ENCODE measurements at places on chromosomes 4 and X.

- DNase-seq = no peak
Measured at GRCh38 chrX:153897899-153898298, 6.6 kb upstream of the AVPR2 start.

DNA sequence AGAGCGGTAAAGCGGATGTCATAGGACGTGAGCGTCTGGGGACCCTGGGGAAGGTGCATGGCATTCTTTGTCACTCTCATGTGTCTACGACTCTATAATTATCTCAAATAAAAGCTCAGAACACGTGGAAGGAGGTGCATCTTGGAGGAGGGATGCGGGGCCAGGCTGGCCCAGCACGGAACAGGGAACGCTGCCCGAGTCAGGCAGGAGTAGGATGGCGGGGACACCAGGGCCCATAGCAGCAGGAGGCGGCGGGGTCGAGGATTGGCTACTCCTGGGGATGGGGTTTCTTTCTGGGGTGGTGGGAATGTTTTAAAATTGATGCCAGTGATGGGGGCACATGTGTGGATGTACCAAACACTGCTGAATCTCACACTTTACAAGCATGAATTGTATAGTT lies 5.4 kb upstream of the HTRA3 start:
- DNase-seq = no peak

DNA sequence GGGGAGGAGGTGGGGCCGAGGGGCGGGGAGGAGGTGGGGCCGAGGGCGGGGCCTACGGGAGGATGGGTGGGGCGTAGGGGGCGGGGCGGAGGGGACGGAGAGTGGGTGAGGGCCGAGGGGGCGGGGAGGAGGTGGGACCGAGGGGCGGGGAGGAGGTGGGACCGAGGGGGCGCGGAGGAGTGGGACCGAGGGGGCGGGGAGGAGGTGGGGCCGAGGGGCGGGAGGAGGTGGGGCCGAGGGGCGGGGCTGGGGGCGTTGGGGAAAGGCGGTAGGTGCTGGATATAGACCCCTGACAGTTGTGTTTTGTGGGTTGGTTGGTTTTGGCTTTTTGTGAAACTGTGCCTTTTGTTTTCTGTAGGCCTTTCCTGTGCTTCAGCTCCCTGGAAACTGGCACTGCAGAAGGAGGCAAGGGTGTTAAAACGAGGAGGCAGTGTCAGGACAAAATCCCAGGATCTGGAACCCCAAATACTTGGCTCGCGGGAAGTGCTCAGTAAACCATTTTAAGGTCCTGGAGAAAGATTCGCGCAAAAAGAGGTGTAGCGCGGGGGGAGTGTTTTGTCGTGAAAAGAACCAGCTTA lies 580 bp upstream of the MMGT1 start:
- peak; percentile 76 for DNase-seq

GRCh38 chr4:113732967-113733527 lies 28.5 kb downstream of the CAMK2D start:
- no peak for DNase-seq

DNA sequence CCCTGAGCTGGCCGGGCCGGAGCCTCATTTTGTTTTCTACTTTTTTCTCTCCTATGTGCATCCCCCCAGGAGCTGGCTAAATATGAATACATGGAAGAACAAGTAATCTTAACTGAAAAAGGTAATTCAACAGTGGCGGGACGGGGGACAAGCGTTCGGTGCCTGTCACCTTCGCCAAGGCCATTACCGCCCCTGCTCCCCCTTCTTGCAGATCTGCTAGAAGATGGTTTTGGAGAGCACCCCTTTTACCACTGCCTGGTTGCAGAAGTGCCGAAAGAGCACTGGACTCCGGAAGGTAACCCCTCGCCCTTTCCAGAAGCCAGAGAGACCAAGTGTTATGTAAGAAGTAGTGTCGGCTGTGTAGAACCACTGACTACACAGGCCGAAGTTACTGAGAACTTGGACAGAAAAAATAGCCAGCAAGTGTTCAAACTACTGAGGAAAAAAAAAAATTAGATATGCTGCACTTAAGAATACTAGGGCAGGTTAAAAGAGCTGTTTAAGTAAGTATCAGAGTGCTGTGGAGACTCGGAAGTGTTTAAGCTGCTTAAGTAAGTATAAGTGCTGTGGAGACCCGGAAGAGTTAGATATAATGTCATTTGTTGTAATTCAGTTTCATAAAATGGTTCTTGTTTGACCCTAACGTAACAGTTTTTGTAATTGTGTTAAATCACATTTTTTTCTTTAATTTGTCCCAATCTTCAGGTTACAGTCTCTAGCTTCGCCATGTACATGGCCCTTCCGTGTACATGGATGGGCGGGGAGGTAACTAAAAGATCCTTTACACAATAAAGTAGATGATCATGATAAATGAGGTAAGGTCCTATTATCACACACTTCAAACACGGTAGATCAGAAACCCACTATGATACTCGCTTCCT lies 856 bp downstream of the SAT1 start:
- DNase-seq = no peak

GRCh38 chr4:185831125-185831815 lies 19.3 kb upstream of the SORBS2 start:
- DNase-seq = no peak

GRCh38 chrX:16931855-16932575 lies 14.4 kb upstream of the REPS2 start:
- no peak for DNase-seq

- no peak for DNase-seq
Measured at GRCh38 chr4:176306837-176307665, 12.7 kb upstream of the SPCS3 start.

DNA sequence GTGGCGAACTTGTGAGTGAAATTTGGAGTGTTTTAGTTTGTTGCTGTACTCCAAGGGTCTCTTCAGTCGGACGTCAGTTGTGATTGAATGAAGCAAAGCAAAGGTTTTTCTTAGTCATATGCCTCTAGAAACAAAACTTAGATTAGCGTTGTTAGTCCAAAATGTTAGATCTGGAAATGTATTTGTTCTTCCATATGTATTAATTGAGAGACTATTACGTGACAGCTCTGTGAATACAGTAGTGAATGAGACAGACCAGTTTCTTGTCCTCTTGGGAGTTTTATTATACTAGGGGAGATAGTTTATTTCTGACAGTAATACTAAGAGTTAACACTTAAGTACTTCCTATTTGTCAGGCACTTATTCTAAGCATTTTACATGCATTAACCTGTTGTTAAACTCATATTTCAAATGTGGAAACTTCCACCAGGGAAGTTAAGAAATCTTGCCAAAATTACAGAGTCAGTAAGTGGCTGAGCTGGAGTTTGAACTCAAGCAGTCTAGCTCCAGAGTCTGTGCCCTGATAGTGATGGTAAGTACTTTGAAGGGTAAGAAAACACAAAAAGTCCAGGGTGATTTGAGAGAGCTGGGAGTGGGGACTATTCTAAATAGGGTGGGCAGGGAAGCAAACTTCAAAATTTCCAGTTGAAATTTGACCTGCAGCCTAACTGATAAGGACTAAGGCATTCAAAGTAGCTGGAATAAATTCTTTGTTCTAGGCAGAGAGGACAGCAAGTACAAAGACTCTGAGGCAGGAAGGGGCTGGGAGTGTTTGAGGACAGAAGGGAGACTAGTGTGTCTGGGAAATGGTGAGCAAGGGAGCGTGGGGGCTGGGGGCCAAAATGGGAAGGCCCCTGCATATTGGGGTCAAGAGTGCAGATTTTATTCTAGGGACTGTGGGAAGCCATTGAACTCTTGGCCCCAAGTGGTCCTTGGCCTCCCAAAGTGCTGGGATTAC lies 17.0 kb downstream of the ADD1 start:
- DNase-seq = no peak

DNA sequence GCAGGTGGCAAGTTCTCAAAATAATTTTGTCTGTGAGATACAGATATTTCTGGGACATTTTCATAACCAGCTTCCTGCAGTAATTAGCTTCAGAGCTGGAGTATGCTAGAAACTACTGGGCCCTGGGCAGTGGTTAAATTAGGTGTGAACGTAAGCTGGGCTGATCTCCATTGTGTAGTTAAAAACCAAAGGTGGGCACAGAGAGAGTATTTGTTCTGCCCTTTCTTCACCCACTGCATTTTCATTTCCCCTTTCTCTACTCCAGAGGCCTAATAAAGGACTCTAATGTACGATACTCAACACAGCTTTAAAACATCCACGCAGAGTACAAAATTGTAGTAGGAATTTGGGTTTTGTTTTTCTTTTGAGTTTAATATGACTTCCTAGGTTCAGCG lies 252.7 kb downstream of the SPRY1 start:
- no peak for DNase-seq

DNA sequence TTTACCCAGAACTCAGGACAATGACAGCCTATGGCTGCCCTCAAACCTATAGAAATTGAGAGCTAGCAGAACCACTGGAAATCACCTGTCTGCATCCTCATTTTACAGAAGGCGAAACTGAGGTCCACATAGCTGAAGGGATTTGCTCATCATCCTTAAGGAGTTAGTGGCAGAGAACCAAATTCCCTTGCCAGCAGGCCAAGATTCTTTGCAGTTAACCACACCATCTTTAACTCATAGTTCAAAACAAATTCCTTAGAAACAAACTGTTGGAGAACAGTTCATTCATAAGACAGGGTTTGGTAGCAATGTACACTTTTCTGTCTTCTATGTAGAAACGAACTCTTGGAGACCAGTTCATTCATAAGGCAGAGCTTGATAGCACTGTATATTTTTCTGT lies 37.9 kb upstream of the RAP2C start:
- DNase-seq = no peak

DNA sequence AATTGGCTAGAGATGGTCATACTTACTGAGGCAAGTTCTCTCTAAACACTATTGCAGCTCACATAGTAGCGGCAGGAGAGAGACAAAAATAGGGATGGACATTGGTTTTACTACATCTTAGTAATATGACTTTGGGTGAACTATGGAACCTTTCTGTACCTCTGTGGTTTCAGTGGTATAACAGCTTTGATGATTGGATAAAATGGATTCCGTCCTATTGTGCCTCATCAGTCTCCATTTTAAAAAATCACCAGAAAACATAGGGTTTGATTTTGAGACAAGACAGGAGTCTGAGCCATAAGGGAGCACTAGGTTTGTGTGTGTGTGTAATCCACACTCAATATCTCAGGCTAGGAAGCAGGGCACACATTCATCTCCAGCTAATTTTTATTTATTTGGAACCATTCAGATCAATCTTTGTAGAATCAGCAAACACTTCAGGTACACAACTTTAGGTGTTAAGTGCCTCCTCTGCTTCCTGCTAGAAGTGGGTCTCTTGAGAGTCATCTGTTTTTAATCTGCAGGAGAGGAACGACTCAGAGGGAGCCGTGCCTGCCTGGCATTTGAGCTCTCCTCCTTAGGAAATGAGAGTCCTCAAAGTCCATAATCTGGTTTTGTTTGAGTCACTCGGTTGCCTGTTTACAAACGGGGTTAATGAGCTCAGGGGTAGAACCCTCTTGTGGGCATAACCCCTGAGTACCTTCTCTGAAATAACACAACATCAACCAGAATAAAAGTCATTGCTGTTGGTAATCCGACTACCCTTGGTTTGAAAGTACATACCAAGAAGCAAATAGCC lies 238.5 kb upstream of the BOD1L1 start:
- DNase-seq = no peak

DNA sequence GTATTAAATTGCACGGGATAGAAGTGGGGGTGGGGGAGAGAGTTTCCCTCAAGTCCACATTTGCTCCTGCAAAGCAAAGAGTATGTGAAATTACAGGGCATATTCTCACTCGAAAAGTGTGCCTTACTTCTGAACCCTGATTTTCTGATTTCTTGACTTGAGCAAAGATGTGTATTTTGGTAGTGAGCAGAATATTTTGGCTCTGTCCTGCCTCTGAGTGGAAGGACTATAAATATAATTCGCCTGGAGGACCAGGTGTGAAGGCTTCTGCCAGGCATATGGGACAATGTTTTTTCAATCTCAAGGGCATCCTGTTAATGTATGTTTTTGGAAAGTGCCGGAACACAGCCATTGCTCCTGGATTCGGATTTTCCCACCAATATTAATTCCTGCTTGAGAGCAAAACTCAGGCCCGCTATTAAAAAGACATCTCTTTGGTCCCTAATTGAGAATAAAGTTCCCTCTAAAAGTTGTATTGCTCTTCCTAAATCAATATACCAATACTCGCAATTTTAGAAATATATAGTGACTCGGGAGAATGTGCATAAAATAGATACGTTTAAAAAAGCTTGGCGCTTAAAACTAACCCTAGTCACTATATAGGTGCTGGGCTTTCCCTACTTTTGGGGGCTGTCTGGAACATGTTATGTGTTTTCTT lies 15.3 kb upstream of the PITX2 start:
- no peak for DNase-seq

GRCh38 chrX:22999696-23000223 lies at the start of gene DDX53:
Gene DDX53 (plus strand): TSS chrX:22999960. CDS start chrX:23000058, 98 bp downstream.
- DNase-seq = no peak

GRCh38 chr4:26751838-26752237 lies 108.8 kb upstream of the STIM2 start:
- DNase-seq = no peak

DNA sequence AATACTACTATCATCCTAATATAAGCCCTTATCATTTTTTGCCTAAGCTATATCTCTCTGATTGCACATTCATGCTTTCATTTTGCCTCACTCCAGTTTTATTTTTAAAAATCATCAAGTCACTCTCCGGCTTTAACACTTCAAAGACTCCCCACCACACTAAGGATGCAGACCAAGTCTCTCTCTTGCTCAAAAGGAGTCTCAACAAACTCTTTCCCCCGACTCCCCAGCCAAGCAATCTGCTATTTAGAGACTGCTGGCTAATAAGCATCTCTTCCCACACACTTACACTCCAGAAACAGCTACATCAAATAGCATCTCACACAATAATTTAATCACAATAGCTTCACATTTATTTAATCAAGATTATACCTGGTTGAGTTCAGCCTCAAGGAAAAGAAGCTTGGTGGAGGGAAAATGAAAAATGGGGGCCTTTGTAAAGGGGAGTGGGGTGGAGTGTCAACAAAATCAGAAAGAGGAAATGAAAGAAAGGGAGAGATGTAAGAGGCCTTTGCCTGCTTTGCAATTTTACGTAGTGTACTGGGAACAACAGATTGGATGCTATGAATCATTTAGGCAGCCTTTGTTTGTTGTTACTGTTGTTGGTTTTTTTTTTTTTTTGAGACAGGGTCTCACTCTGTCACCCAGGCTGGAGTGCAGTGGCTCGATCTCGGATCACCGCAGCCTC lies 104.1 kb upstream of the MCF2 start:
- DNase-seq = no peak

- no peak for DNase-seq
Measured at GRCh38 chr4:182978152-182978827, 61.1 kb upstream of the DCTD start.

DNA sequence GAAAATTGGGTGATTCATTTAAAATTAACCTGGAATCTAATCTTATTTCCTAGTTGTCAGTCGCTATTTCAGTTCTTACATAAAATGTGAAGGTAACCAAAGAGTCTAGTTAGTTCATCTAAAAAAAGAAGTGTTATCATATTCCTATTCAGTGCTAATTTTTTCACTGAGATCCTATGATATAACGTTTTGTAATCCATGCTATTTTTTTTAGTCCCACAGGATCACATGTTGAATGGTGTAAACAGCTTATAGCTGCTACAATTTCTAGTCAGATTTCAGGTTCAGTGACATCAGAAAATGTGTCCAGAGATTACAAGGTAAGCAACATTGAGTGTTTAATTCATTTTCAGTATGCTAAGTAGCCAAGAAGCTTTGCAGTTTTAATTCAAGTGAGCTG lies 5.8 kb downstream of the MTMR1 start:
- no peak for DNase-seq
